H4 (cell line): ENCODE measurements at places on chromosomes 11 and 22.

GRCh38 chr22:45995405-45996101 is 18.6 kb upstream of the WNT7B start:
- DNase-seq: no peak

DNA sequence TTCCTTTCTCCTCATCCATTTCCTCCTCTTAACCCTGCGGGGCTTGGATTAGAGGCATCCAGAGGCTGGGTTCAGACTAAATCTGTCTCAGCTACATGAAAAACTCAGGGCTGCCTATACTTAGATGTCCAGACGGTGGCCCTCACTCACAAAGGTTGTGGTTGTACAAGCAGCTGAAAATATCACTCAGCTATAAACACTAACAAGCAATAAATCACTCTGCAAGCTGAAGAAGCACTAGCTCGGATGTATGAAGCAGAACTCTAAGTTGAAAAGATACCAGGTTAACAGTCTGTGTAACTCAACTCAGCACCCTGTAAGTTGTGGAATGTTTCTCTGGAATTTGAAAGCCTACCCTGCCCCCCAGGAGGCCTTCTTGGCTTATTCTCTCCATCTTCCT is 82.9 kb downstream of the EXT2 start:
- DNase-seq: no peak

DNA sequence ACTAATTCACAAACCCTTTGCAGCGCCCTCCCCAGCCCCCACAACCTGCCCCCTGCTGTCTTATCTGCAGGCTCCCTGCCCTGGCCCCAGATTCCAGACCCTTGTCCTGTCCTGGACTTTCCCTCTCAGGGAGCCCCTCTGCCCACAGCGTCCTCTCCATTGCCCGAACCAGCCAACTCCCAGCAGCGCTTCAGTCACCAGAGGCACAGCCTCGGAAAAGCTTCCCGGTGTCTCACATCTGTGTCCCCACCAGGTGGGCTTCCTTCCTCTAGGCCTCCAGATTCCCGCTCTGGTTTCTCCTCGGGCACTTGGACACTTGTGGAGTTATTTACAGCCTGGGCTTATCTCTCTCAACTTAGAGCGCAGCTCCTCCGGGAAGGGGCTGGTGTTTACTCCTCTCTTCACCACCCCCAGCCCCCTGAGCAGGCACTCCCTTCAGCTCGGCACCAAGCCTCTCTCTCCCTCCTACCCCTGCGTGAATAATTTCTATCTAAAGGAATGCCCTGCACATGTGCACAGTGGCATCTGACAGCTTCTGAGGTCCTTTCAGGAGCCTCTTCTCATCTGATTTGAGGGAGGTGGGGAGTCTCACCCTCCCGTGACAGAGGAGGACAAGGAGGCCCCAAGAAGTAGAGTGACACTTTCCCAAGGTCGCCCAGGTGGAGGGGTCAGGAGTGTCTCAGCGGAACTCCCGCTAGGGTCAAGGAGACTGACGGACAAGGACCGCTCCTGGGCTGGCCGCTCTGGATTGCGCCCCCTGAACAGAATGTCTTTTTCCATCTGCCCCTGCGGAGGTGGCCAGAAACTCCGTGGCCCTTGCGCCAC is 838 bp downstream of the WNT11 start:
- no peak for DNase-seq

DNA sequence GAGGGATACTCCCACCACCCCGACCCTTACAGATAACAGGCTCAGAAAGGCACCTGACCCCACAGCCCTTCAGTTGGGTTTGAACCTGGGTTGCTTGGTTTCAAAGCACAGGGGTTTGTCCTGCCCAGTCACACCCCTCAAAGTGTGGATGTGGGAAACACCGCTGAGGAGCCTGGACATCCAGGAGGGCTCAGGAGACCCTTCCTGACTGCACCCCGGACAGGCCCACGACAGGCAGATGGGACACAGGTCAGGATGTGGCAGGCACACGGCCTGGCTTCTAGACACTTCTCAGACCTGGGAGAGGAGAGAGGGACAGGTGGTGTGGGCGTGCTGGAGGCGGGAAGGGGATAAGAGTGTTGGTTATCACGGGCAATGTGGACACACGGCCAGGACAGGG is 932.3 kb downstream of the BRD1 start:
- DNase-seq: no peak

- no peak for DNase-seq
Observed at GRCh38 chr11:103295704-103296103, 186.5 kb downstream of the DYNC2H1 start.

GRCh38 chr22:17523925-17524324 is 39.4 kb upstream of the SLC25A18 start:
- no peak for DNase-seq
